ENCODE measurements at places on chromosomes 7 and 10. TPM values are rescaled to one million over a fixed set of nuclear protein-coding genes. Genes with fewer than 3 reads are reported as not detected.

DNA sequence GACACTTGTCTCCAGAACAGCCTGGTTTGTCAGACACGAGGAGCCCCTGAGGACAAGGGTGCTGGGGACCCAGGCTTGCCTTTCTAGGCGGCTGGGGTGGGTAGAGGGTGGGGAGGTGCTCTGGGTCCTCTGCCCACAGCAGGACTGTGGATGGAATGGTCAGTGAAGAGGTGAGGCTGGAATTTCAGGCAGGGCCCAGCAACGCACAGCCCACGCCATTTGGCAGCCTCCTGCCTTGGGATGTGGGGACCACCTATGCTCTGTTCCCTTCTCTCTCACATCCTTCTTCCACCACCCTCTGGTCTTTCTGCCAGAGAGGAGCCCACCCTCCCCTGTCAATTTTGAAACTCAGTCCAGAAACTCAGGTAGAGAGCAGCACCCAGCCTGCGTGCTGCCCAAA lies 103.2 kb downstream of the CXCL12 start:
- no peak for DNase-seq

GRCh38 chr7:30575910-30576309 lies 18.8 kb upstream of the GARS1 start:
- DNase-seq: peak; percentile 29

Gene PAPOLB
- not detected for total RNA-seq

Gene TACC2
- 21.8 TPM for total RNA-seq

Gene C10orf105
- not detected for total RNA-seq

Gene OR13A1
- not detected for total RNA-seq

Gene RARRES2
- total RNA-seq: 10.6 TPM

- no peak for DNase-seq
Measured at GRCh38 chr10:127245456-127245855, 49.1 kb upstream of the INSYN2A start.

Gene GRM3
- not detected for total RNA-seq

Gene GIMAP6
- total RNA-seq: not detected

Gene FAM107B
- 125 TPM for total RNA-seq

DNA sequence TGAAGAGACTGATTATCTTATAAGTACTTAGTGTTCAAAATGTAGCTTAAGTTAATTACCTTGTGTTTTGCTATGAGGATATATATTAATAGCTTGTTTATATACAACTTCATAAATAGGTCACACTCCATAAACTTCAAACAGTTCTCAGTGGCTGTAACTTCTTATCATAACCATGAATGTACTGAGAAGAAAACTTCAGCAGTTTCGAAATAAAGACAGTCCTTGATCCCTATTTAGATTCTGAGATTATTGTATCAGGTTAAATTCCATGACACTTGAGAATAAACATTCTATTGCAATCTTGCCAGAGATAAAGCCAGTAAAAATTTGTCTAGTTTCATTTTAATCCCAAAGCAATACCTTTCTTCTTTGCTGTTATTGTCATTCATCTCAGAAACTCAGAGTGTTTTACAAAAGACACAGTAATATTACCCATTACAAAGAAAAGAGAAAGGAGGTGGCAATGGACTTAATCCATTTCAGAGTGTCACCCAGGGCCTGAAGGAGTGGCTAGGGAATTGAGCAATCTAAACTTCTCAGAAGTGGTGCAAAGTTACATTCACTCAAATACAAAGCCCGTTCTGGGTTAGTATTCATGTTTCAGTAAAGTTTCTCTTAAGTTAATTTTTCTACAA lies 403.6 kb downstream of the SEMA3D start:
- no peak for DNase-seq

DNA sequence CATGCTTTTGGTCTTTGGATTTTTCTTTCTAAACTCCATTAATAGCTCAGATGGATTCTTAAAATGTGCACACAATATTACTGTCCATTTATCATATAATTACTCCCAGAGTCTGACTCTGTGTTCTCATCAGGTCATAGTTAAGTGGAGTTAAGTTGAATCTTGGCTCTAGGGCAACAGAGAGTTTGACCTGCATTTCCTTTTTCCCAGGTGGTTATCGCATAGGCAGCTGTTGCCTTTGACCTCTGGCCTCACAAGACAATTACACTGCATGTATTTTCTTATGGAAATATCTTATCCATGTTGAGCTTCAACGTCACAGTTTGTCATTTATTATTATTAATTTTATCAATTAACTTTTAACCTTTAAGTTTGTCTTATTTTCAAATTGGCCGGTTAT lies 237.5 kb upstream of the HGF start:
- no peak for DNase-seq

Gene ATOH7
- total RNA-seq: not detected

Gene TRIM74
- total RNA-seq: not detected

- no peak for DNase-seq
Measured at GRCh38 chr7:4774658-4775249, 669 bp upstream of the AP5Z1 start.

GRCh38 chr7:81857385-81857784 lies 87.5 kb upstream of the HGF start:
- no peak for DNase-seq

- no peak for DNase-seq
Measured at GRCh38 chr7:99625961-99626360, 9.2 kb downstream of the ZSCAN25 start.

GRCh38 chr10:69416695-69417094 lies at the start of gene TACR2:
TSS of gene TACR2 (minus strand) at chr10:69416918. CDS start at chr10:69416323, 595 bp downstream.
- DNase-seq: no peak

DNA sequence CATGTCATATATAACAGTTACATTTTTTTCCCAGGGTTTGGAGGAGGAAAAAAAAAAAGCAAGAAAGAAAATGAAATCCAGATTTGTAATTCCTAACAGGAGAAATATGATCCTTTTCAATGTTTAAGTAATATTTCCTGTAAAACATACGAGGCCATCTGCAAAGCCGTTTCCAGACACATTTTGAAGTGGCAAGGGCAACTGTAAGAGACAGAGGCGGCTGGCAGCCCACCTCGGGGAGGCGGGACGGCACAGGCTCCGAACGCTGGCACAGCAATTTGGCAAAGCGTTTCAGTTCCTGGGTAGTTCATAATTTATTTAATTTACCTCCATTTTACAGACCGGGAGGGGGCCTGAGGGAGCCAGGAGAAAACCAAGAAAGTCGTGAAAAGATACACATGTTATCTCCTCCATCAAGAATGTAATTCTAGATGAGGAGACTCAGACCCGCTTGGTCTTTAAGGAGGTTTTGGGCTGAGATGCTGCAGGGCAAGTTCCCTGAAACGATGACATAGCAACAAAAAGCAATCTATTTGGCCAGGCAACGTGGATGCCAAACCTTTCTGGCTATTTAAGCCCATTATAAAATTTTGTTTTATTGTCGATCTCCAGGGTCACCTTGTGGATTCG lies 448.5 kb upstream of the MKI67 start:
- DNase-seq: no peak

- DNase-seq: peak; percentile 41
Measured at GRCh38 chr7:56009695-56010094, 41.5 kb downstream of the PSPH start.

DNA sequence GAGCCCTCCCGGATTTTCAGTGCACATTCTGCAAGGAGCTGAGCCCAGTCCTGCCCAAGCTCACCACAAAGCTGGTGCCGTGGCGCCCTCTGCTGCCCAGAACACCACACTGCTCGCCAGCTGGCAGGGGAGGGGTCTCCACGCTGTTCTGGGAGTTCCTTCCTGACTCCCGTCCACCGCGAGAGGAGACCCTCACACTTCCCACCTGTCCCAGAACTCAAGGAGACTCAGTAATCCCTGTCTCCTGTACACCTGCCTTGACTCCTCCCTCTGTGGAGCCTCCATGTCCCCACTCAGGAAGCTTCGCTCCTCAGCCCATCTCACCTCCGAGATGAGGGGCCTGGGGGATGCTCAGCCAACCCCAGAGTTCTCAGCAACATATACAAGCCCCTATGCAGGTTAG lies 11.3 kb downstream of the C10orf105 start:
- no peak for DNase-seq

Gene PTF1A
- not detected for total RNA-seq

Gene CFAP70
- total RNA-seq: 0.78 TPM

DNA sequence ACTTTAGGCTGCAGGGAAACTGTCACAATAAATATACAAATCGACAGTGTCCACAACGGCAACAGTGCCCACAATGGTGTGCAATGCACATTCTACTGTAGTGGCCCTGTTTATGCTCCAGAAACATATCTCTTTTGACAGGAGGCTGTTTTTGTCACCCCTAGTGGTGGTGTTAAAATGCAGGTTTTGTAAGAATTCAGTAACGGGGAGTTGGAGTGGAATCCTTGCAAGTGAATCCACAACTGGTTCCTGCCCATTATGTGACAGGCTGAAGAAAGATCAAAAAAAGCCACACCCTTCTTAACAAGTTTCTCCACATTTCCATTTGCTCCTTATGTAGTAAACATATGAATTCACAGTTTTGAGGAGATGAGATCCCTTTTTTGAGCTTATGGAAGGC lies 58.5 kb downstream of the BEND7 start:
- no peak for DNase-seq

Gene LBX1
- total RNA-seq: not detected

Gene TMEM184A
- 13.4 TPM for total RNA-seq

GRCh38 chr7:148722340-148723165 lies 23.9 kb downstream of the CUL1 start:
- no peak for DNase-seq

Gene TLX1
- not detected for total RNA-seq

Gene TWIST1
- not detected for total RNA-seq

Gene PYROXD2
- 7.1 TPM for total RNA-seq

Gene CD36
- not detected for total RNA-seq

DNA sequence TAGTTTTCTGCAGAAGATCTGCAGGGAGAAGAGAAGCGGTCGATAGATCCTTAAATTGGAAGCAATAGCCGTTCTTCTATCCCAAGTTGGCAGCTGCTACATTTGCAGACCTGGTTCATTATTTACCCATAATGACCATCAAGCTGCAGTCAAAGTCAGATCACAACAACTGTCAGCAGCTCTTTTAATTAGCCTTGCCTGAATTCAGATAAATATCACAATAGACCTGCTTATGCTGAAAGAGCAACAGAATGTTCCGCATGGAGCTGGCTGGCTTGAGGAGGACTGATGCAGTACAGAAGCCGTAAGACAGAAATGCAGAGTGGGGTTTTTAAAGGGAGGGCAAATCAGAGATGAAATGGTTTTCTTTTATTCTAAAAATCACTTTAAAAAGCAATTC lies 109.4 kb downstream of the HIBADH start:
- no peak for DNase-seq

GRCh38 chr7:80611779-80612178 lies 26.7 kb upstream of the CD36 start:
- peak; percentile 10 for DNase-seq

- DNase-seq: no peak
Measured at GRCh38 chr10:93875032-93875358, 18.8 kb upstream of the SLC35G1 start.

GRCh38 chr10:98886686-98887085 lies 349.0 kb downstream of the HPSE2 start:
- no peak for DNase-seq

GRCh38 chr7:11447106-11447505 lies 384.9 kb downstream of the THSD7A start:
- no peak for DNase-seq

Gene SPOCK2
- total RNA-seq: 0.41 TPM
